ENCODE measurements at places on chromosomes 16 and 17.

DNA sequence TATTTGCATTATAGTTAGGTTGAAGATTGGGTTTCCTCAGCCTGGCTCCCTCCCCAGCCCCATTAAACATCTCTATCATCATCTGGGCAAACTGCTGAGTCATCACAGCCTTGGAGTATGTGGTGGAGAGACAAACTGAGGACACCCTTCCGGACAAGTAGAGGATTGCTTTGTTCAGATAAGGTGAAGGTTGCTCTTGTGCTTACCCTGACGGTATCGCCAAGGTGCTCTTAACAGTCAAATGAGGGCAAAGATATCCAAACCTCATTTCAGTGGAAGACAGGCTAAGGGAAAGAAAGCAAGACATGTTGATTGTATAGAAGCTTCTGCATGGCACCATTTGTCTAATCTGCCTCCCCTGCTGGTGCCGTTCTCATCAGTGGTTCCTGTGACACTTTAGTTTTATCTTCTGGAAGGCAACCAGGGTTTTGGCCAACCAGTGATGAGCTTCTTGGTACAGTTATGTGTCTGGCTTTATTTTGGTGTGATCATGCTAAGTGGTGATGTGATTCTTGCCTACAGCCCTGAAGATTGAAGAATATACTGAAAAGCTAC, 56.9 kb upstream of the LGALS9 start:
- no peak for DNase-seq

- no peak for DNase-seq
Observed at GRCh38 chr16:58882292-58882691, 148.2 kb upstream of the GOT2 start.

- DNase-seq, result no peak
Observed at GRCh38 chr16:20310421-20311395, 16.6 kb downstream of the GP2 start.

DNA sequence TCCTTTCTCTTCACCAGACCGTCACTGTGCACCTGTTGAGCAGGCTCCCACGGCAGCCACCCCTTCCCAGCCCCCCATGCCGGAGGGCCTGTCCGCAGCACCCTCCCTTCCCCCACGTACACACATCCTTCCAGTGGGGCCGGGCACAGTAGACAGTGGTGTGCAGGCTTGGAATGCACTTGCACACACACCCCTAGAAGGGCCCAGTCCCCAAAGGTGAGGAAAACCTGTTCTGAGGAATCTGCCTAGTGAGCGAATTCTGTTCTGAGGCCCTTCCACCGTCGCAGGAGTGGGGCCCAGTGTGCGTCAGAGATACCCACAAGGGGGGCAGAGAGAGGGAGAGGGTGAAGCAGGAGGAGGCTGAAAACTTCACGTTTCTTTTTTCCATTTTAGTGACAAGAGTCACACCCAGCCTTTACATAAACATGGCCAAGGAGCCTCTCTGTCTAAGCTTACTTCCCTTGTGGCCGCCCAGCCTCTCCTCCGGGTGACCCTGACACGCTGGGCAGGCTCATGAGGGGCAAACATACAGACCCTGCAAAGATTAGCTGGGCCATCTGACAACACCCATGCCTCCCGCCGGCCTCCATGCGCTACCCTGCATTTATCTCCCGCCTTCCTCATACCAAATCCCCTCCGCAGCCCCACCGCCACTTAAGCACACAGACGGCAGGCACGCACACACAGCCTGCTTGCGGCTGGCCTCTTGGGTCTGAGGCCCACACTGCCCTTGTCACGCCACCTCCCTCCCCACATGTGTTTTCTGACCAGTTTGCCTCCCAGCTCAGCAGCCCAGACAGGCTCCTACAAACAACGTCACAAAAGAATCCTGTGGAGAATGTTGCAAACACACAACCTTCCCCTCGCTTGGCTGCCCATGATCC, 1.8 kb downstream of the ZBTB4 start:
- DNase-seq, result no peak

- DNase-seq, result no peak
Observed at GRCh38 chr16:86191663-86192062, 292.7 kb downstream of the IRF8 start.

DNA sequence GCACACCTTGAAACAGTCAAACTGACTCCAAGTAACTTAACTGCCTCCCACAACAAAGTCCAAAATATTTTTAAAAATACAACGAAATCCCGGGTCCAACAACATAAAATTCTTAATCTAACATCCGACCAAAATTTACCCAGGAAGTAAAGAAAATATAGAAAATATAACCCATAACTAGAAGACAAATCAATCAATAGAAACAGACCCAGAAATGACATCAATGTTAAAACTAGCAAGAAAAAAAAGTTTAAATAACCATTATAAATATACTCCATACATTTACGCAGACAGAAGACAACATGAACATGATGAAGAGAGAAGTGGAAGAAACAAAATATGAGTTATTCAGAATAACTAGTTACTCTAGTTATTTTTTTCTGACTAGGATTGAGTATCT, 3.7 kb downstream of the ZNF597 start:
- DNase-seq, result no peak

DNA sequence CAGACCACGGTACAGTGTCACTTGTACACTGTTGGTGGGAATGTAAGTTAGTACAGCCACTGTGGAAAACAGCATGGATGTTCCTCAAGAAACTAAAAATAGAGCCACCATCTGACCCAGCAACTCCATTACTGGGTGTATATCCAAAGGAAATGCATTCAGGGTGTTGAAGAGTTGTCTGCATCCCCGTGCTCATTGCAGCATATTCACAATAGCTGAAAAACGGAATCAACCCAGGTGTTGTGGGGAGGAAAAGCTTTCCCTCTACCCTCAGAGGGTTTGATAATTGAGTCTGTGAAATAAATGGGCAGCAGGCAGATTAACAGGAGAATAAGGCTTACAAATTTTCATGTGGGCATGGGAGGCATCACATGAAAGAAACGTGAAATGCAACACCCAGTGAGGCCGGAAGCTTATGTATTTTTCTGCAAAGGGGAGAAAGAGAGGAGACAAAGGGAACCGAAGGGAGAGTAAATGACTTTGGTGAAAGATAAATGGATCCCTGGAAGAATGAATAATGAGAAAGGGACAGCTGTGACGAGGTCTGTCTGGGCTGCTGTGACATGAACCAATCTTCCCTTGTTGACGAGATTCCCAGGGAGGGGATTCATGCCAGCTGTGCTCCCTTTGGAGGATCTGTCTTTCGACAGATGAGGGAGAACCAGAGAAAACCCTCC, 106.2 kb downstream of the KCNJ12 start:
- no peak for DNase-seq

GRCh38 chr17:46135126-46135812, 58.0 kb downstream of the KANSL1 start:
- no peak for DNase-seq

DNA sequence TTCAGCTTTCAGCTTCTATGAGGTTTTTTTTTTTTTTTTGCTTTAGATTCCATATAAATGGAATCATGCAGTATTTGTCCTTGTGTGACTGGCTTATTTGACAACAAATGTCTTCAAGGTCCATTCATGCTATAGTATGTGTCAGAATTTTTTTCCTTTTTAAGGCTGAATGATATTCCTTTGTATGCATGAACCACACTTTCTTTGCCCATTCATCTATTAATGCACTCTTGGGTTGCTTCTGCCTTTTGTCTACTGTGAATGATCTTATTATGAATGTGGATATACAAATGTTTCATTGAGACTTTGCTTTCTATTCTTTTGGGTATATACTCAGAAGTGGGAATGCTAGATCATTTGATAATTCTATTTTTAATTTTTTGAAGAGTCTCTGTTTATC, 27.0 kb upstream of the LRRC75A start:
- no peak for DNase-seq
